ENCODE measurements at places on chromosomes 7 and 10. TPM values are rescaled to one million over a fixed set of nuclear protein-coding genes. Genes with fewer than 3 reads are reported as not detected.

Gene ZNF736
- total RNA-seq = 35.8 TPM

DNA sequence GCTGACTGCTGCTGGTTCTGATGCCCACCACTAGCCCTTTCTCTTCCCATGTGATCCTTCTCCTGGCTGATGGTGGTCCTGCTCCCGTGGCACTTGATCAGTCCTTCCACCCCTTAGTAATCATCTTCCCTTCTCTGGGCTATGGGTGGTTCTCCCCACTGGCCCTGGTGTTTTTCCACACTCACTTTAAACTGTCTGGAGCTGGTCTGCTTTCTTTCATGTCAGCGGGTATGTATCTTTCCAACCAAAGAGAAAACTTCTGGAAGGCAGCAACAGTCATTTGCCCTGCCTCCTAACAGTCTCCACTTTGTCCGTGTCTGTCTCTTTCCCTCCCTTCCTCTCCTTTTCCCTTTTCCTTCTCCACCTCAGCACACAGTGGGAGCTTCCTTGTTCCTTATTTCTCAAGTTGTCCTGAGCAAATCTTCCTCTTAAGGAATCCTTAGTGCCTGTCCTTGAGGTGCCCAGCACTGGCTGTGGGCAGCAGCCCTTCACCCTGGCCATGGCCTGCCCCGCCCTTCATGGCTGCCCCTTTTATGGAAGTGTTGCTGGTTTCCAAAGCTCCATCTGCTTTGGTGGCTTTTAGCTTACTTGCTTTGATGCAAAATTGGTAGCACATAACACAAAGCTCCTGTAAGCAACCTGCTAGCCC lies 189.0 kb downstream of the TCF7L2 start:
- DNase-seq = no peak

DNA sequence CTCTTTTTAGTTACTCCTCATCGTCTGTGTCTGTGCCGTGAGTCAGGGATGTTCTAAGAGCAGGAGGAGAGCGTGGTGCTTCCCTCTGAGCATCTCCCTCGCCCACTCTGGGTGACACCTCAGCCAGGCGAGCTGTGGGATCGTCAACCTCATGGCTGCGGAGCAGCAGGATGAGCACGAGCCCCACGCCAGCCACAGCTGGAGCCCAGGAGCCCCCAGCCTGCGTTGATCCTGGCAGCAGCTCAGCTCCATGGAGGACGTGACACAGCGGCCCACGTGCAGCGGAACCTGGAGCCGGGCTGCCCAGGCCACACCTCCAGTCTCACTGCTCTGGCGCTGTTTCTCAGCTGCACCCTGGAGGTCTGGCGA lies 512.0 kb downstream of the PTPRN2 start:
- DNase-seq = no peak

- no peak for DNase-seq
Measured at GRCh38 chr7:27453702-27454405, 208.8 kb downstream of the HIBADH start.

DNA sequence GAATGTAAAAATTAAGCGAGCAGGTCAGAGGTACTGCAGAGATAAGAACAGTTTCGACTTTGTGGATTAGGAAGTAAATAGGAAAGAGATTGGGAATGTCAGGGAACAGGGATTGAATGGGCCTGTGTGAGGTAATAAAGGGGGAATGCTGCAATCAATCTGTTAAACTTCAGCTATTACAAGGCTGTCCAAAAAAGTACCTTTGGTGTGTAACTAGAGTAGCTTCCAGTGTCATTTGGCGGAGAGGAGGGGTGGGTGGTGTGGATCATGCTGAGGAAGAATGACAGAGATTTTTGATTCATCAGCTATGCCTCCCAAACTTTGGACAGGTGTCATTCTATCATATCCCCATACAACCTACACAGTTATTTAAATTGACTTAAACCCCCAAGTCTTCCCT lies 128.2 kb upstream of the RHEB start:
- DNase-seq = no peak

DNA sequence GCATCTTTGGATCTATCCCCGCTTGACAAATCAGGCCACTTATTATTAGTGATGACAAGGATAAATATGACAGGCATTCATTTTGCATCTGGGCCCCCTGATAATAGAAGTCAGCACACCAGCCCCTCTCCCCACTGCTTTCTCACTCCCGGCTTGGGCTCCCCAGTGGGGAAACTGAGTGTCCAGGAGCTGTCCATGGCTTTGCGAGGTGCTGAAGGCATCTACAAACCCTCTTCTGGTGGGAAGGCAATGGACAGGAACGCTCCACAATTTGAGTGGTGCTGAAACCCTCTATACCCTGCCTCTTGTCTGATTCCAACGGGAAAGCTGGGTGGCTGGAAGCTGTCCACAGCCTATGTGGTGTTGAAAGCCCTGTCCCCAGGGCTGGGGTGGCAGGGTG lies 61.7 kb upstream of the PCBD1 start:
- no peak for DNase-seq

Gene TLX1
- not detected for total RNA-seq

Gene HOXA3
- total RNA-seq = not detected

DNA sequence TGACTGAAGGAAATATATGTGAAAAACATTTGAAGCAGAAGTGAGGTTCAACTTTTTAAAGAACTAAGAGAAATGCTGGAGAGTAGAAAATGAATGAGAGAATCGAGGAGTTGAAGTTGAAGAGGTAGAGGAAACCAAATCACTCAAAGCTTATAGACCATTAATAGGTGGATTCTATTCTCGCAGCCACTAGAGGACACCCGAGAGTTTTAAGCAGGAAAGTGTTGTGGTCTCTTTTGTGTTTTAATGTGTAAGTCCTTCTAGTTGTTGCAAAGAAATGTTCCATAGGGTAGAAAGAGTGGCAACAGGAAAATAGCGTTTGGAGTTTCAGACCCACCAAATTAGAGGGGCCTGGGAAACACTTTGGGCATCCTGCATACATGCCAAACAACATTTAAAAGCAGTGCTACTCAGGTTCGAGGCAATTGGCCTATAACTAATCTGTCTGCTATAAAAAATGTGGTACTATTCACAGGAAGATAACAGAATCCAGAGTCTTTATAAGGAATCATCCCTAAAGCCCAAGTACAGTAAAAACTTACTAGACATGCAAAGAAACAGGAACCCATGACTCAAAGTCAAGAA lies 75.3 kb upstream of the TAS2R16 start:
- DNase-seq = no peak

Gene IFIT2
- 6.0 TPM for total RNA-seq

DNA sequence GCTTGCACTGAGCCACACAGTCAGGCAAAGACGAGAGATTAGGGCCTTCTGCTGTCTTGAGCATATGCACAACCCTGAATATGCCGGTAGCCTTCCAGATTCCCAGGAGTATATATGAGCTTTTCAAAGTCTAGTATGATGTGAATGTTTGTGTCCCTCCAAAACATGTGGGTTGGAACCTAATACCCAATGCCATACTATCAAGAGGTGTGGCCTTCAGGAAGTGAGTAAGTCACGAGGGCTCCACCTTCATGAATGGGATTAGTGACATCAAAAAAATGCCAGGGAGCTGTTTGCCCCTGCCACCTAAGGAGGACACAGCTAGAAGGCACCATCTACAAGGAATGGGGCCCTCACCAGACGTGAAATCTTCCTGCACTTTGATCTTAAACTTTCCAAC lies 105.2 kb downstream of the CH25H start:
- no peak for DNase-seq

Gene TECPR1
- 203 TPM for total RNA-seq

Gene LRRN3
- total RNA-seq = 20.4 TPM

GRCh38 chr7:3092468-3092867 lies 48.8 kb upstream of the CARD11 start:
- peak; percentile 85 for DNase-seq

GRCh38 chr10:127151981-127152699 lies 44.3 kb downstream of the INSYN2A start:
- DNase-seq = no peak

Gene BMS1
- total RNA-seq = 18.1 TPM

Gene JCAD
- total RNA-seq = not detected

DNA sequence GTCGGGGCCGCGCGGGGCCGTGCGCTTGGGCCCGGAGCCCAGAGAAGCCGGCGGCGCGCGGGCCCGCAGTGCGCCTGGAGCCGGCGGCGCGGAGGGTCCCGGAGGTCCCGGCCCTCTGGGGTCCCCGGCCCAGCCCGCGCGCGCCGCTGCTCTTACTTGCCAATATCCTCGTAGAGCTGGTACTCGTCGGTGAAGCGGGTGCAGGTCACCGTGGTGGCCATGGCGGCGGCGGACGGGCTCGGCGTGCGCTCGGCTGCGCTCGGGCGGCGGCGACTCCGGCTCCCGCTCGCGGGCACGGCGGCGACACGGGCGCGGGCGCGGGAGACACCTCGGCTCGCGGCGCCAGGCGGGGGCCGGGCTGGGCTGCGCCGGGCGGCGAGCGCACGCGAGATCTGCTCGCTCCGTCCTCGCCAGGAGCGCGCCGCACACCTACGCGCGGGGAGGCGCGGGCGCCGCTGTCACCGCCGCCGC lies at the start of gene CAMK2B:
Gene CAMK2B (minus strand): TSS at position 394 of the 471 bp plus-strand sequence. CDS start 173 bp downstream, at position 221.
- no peak for DNase-seq

Gene OR9A2
- total RNA-seq = not detected

Gene PDE6C
- not detected for total RNA-seq

DNA sequence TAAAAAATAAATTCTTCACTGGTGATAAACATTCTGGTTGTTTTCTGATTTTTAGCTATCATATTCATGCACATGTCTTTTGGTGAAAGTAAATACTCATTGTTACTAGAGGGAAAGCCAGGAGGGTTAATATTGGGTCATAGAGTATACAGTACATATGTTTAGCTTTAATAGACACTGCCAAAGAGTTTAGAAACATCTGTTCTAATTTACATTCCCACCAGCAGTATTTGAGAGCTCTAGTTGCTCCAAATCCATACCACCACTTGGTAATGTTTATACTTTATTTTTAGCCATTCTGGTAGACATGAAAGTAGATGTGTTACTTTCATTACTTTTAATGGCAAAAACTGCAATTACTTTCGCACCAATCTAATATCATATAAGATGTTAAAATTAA lies 108.8 kb downstream of the MKX start:
- no peak for DNase-seq

DNA sequence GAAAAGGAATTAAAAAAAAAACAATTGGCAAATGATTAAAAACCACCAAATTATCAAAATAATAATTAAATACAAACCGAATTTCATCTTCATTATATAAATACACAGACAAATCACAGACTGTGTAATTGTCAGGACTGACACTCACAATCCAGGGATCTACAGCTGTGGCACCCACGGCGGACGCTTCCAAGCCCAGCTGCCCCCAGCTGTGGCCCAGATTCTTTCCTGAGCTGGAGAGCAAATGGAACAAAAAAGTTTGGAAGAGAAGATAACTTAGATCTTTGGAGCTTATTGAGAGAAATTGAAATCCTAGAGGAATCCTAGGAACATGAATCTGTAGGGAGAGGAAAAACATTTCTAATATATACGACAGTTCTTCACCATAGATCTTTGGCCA lies 316.1 kb downstream of the OTUD1 start:
- DNase-seq = no peak

- no peak for DNase-seq
Measured at GRCh38 chr7:79749856-79750255, 296.4 kb upstream of the MAGI2 start.

GRCh38 chr7:108204281-108204796 lies 74.2 kb upstream of the LAMB4 start:
- no peak for DNase-seq

Data from naive thymus-derived CD4-positive, alpha-beta T cell (primary cell).